ENCODE measurements at places on chromosomes 7 and 10.

GRCh38 chr7:127654404-127655394 lies 2.7 kb downstream of the SND1 start:
- no peak for DNase-seq

DNA sequence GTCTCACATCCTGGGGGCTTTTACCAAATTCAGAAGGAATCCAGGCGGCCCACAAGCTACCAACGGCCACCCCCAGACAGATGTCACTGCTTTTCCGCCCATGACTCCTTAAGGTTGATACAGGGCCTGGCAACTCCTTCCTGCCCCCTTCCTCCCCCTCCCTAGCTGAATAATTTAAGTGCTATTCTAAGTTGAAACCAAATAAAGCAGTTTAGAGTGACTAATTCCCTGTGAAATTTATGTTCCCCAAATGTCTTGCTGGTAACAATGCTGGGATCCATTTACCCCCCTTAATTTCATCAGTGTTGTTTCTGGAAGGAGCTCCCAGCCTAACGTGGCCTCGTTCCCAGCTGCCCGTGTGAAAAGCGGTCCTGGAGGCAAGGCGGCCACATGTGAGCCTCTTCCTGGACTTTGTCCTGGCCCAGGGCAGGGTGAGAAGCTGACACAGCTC lies 109.6 kb downstream of the TMEM130 start:
- DNase-seq: no peak

DNA sequence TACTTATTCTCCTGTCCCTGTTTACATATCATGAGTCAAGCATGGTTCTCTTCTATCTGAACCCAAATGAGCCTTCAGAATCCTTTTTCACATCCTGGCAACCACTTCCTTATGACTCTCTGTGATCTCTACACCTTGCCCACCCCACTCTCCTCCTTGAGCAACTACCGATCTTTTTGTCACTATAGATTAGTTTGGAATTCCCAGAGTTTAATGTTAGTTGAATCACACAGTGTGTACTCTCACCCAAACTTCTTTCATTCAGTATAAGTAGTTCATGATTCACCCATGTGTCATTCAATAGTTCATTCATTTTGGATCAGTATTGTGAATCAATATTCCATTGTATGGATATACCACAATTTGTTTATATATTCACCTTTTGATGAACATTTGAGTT lies 55.3 kb downstream of the TFAM start:
- no peak for DNase-seq

GRCh38 chr10:778626-779330 lies 89.3 kb upstream of the DIP2C start:
- no peak for DNase-seq

DNA sequence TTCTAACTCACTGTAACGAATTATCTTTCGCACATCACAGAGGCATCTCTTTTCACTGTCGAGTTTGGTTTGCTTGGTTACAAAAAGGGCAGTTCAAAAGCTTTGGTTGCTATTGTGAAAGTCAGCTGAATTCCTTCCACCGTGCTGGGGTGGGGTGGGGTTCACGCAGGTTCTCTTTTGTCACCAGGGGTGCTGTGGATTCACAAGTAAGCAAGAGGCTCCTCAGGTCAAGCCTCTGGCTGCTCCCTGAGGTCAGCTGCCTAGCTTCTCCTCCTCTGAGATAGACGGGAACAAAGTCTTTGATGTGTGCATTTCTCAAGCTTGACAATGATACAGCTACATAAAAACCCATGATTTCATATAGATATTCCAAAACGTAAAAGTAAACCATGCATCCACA lies 47.7 kb downstream of the EGFR start:
- no peak for DNase-seq

DNA sequence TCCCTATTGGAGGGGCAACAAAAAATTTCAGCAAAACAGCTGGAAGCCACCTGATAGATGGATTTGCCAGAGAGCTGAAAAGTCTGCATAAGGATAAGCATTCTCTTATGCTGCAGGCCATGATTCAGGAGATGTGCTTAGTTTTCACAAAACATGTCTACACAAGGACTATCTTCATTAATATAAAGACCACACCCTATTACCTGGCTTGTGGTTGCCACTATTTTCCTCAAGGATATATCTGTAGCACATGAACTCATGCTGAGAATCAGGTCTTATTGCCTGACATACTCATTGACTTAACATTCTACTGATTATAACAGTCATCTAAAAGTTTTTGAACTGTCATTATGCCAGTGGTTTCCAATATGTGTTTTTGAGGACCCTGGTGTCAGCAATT lies 7.1 kb upstream of the COL17A1 start:
- DNase-seq: no peak

DNA sequence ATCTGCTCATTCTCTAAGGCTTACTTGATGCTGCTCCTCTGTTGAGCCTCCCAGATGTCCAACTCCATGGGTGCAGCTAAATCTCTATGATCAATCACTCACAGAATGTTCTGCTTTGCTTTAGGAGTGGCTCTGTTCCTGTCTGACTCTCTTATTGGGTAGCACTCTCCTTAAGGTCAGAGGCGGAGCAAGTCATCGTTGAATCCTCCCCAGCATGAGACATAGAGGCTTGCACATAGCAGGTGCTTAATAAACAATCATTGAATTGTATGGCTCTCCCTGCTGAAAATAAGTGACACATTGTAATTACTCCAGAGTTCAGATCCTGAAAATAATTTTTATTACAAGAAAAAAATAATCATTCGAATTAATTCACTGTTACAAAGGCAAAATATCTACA lies 69.7 kb downstream of the NPS start:
- no peak for DNase-seq

GRCh38 chr7:94633687-94634086 lies 22.2 kb downstream of the SGCE start:
- DNase-seq: no peak

- DNase-seq: no peak
Observed at GRCh38 chr10:24556750-24557742, 166.6 kb downstream of the ARHGAP21 start.

DNA sequence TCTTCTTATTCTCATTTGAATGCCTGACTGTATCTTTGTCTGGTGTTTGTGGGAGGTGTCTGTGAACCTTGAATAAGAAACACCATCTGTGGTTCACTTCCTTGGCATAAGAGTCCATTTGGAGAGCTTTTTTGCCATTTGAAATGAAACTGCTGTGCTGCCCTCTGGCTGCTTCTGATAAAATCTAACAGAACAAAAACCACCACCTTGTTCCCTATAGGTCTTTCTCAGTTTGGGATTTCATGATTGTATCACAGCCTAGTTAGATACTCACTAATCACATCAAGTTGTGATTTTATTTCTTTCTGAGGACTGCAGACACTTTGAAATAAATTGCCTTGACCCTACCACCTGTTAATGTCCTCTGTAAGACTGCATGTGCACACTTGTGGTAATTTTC lies 102.7 kb upstream of the FAM13C start:
- DNase-seq: no peak

GRCh38 chr10:112490545-112490944 lies 43.5 kb downstream of the VTI1A start:
- DNase-seq: peak; percentile 54

GRCh38 chr7:5143935-5144903 lies 45.8 kb upstream of the WIPI2 start:
- no peak for DNase-seq

- DNase-seq: no peak
Observed at GRCh38 chr10:15898046-15898445, 37.7 kb upstream of the MINDY3 start.

GRCh38 chr10:62806251-62806650 lies 1.7 kb downstream of the ADO start:
- DNase-seq: no peak

- no peak for DNase-seq
Observed at GRCh38 chr10:115417585-115418265, 324.6 kb downstream of the ATRNL1 start.

DNA sequence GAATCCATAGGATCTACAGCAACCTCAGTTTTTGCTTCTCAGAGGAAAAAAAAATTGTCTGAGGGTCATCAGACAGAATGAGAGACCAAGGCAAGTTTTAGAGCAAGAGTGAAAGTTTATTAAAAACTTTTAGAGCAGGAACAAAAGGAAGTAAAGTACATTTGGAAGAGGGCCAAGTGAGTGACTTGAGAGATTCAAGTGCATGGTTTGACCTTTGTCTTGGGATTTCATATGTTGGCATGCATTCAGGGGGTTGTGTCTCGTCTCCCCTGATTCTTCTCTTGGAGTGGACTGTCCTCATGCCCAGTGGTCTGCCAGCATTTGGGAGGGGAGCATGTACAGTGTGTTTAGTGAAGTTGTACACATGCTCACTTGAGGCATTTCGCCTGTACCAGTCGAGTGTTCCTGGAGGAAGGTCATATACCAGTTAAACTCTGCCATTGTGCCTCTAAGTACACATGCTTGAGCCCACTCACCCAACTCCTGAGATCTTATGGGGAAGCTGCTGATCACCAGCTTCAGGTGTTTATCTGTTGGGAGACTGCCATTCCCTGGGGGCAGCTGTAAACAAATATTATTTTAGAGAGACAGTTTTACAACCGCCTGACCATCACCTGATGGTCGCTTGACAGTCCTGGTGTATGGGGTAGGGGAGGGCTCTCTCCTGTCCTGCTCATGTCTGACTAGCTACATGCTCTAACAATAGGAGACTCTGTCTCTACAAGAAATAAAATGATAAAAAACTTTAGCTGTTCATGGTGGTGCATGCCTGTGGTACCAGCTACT lies 109.4 kb downstream of the EEPD1 start:
- no peak for DNase-seq

DNA sequence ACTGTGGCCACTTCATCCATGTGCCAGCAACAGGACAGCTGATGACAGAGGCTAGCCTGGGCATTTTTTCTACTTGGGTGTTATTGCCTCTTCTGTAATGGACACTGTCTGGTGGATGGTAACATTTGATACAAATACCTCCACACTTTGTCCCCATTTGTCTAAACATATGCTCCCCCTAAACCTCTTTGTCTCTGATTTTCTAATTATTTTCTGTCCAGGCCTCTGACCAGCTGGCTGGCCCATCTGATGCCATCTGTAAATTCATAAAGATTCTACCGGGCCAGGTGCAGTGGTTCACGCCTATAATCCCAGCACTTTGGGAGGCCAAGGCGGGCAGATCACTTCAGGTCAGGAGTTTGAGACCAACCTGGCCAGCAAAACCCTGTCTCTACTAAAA lies 84.7 kb upstream of the IFRD1 start:
- DNase-seq: no peak

DNA sequence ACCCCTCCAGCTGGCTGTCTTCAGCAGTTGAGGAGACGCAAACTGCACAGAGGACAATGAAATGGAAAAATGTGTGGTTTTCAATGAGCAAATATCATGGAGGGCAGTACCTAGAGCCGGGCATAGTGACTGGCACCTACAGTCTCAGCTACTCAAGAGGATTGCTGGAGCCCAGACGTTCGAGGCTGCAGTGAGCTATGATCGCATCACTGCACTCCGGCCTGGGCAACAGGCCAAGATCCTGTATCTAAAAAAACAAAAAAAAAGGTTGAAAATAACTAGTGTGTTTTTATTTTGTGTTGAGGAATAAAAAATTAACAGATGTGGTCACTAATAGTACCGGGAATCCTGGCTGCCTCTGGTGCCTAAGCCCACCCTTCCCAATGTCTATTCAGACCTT lies 345.5 kb downstream of the GALNT17 start:
- DNase-seq: no peak

GRCh38 chr10:27223964-27224363 lies 16.6 kb downstream of the ACBD5 start:
- no peak for DNase-seq

DNA sequence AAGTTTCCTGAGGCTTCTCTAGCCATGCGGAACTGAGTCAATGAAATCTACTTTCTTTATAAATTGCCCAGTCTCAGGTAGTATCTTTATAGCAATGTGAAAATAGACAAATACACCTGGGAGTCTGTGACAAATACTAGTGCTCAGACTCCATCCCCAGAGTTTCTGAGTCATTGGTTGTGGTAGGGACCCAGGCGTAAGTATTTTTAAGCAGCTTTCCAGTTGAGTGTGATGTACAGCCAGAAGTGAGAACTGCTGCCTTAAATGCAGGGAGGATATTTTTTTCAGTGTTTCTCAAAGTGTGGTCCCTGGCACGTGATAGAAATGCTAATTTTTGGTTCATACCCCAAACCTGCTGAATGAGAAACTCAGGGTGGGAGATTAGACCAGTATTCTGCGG lies 121.7 kb downstream of the SORCS3 start:
- DNase-seq: no peak

- no peak for DNase-seq
Observed at GRCh38 chr10:126350216-126350992, 37.9 kb downstream of the ADAM12 start.

GRCh38 chr7:96708872-96709271 lies 774 bp downstream of the SEM1 start:
- DNase-seq: no peak

GRCh38 chr10:49398000-49398861 lies 2.3 kb upstream of the DRGX start:
- no peak for DNase-seq

- peak; percentile 50 for DNase-seq
Observed at GRCh38 chr7:106717955-106718871, 57.3 kb upstream of the CCDC71L start.

GRCh38 chr7:3650844-3651243 lies 349.8 kb downstream of the SDK1 start:
- no peak for DNase-seq

DNA sequence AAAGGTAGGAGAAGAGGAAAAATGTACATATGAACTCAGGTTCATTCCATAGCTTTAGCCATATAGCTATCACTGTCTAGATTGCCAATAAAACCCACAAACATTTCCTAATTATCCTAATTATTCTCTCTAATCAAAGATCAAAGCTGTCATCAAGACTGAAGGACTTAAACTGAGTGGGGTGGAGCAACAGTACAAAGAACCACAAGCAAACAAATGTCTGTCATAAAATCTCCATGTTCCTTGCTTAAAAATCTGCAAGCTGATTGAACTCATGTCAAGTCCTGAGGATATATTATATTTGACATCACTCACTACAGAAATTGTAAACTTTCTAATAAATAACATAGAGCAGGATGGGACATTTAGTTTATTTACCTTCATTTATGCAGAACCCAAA lies 315.9 kb downstream of the SNX13 start:
- DNase-seq: no peak

- DNase-seq: no peak
Observed at GRCh38 chr7:26624839-26625238, 239.6 kb downstream of the SKAP2 start.

- no peak for DNase-seq
Observed at GRCh38 chr7:50684713-50685075, 98.0 kb downstream of the GRB10 start.

GRCh38 chr10:29386342-29386999 lies 97.6 kb downstream of the LYZL1 start:
- no peak for DNase-seq

DNA sequence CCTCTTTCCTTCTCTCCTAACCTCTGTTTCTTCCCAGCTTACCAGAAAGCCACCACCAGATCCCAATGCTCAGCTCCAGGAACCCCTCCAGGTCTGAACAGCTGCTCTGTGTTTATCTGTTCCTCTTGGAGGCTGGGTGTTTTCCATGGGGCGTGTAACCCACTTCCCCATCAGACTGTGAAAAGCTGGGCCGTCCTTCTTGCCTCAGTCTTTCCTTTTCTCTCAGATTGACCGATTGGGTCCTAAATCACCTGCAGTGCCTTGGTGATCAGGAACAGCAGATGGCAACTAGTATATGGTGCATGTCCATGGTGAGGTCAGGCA lies 4.8 kb downstream of the SH3PXD2A start:
- no peak for DNase-seq

- DNase-seq: no peak
Observed at GRCh38 chr7:27703181-27703580, 36.8 kb upstream of the TAX1BP1 start.

GRCh38 chr10:49177391-49178355 lies 10.5 kb downstream of the TMEM273 start:
- DNase-seq: no peak
